ENCODE measurements at places on chromosomes 5 and 9. TPM values are rescaled to one million over a fixed set of nuclear protein-coding genes. Genes with fewer than 3 reads are reported as not detected.

GRCh38 chr5:168672888-168673287, 93.7 kb upstream of the PANK3 start:
- DNase-seq: no peak

GRCh38 chr5:39506211-39506610, 81.4 kb upstream of the DAB2 start:
- DNase-seq: no peak

IL13 gene
- not detected for total RNA-seq

KIF24 gene
- 5.9 TPM for total RNA-seq

INSYN2B gene
- 7.5 TPM for total RNA-seq

Data from cerebellum (tissue), 4 donors.